ENCODE measurements at places on chromosomes 2 and 18.

DNA sequence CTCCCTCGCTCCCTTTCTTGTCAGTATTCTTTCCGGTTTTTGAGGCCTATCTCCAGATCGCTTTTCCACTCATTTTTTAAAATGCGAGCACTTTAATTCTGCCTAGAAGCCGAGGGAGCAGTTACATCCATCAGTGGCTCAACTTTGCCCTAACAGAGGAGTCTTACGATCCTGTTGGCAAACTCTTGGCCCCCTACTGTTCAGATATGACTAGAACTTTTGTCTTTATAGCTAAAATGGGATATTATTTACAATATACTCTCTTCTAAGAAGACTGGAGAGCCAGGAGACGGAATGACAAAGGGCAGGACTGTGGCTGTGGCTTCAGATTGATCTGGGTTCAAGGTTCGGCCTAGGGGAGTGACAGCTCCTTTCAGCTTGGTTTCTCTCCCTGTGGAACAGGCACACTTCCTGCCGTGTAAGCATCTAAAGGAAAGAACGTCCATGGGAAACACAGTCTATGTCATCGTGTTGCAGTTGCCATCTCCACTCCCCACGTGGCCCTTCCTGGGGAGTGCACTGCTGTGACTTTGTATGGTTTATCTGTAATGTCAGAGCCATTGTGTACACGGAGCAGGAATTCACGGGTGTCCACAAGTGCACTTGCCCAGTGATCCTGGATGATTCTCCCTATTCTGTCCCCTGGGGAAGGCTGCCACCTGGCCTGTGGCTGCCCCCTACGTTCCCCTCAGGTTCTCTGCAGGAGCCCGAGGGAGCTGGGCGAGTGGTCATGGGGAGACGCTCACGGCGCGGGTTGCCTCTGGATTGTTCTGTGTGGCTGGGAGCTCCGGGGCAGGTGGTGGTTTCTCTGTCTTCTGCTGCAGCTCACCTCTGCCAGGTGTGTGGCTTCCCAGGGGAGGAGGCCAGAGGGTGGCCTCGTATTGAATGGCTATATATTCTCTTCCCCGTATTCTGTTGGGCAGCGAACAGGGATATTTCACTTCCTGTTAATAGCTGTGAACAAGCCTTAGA, 222.0 kb downstream of the LDLRAD4 start:
- DNase-seq: no peak

GRCh38 chr18:23970161-23971096, 44.1 kb upstream of the TTC39C start:
- DNase-seq: peak; percentile 60

- no peak for DNase-seq
These were observed 6.0 kb upstream of the ASAP2 start for GRCh38 chr2:9200633-9201015.

GRCh38 chr2:137155356-137156104, 390.2 kb downstream of the THSD7B start:
- DNase-seq: no peak

DNA sequence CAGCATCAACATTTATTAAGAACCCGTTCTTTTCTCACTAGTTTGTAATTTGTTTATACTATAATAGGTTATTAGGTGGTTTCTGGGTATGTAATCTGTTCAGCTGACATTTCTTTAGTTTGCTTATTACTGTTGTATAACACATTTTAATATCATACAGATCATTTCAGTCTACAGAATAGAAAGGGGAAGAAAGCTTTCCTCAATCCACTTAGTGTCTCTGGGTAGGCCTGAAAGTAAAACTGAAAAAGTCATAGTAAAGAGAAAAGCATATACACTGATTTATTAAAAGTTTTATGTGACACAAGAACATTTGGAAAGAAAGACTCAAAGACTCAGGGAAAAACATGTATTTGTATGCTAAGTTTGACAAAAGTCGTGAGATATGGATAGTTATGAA, 16.8 kb upstream of the KCNJ3 start:
- DNase-seq: no peak

DNA sequence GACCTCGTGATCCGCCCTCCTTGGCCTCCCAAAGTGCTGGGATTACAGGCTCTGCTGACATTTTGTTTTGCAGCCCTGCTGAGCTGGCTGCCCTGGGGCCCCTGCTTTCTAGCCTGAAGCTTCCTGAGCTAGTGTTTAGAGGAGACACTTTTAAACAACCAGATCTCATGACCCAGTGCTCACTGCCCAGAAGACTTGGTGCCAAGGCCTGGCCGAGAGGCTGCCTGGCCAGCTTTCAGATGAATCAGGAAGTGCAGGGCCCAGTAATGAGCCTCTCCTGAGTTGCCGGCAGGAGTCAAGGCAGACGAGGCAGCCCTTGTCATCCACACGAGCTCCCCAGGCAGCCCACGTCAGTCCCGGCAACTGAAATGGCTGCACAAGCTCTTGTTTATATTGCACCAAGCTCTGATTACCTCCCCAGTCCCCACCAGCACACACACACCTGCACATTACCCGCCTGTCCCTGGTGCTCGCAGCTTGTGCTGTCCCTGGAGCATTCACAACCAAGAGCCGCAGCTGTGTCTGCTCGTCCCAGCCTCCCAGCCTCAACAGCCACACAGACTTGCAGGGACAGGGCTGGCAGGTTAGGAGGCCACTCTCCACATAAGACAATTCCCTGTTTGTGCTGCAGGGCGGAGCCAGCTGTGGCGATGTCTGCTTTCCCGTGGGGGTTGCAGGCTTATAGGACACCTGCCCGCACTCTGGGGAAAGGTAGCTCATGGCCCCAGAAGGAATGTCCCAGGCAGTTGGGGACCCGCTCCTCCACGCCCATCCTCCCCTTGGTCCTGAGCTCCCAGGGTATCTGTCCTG, 331.2 kb upstream of the MYT1L start:
- no peak for DNase-seq

- no peak for DNase-seq
These were observed 94.8 kb upstream of the SPATS2L start for GRCh38 chr2:200211643-200212042.

DNA sequence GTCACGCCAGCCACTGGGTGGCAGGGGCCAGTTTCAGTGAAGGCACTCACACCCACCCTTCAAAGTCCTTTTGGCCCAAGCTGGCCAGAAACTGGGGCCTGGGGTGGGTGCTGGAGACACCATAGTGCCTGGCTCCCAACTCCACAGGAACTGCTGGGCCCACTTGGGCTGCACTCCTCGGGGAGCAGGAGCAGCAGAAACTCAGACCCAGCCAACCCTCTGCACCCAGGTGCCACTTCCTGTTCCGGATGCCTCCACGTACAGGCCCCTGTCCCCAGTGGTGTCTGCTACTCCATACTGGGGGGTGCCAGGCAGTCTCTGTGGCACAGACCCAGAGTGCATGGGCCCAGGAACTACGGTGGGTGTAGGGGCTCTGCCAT, 42.5 kb upstream of the ZNF519 start:
- no peak for DNase-seq

- DNase-seq: no peak
These were observed 158.8 kb downstream of the TMEFF2 start for GRCh38 chr2:192035731-192036442.

GRCh38 chr18:77101410-77102258, 30.9 kb downstream of the MBP start:
- peak; percentile 78 for DNase-seq

GRCh38 chr2:47528874-47529273, 125.9 kb downstream of the MSH2 start:
- DNase-seq: no peak

GRCh38 chr2:96264656-96265348, 995 bp downstream of the TMEM127 start:
- peak; percentile 43 for DNase-seq

GRCh38 chr2:37105150-37105549, 20.8 kb downstream of the GPATCH11 start:
- no peak for DNase-seq

DNA sequence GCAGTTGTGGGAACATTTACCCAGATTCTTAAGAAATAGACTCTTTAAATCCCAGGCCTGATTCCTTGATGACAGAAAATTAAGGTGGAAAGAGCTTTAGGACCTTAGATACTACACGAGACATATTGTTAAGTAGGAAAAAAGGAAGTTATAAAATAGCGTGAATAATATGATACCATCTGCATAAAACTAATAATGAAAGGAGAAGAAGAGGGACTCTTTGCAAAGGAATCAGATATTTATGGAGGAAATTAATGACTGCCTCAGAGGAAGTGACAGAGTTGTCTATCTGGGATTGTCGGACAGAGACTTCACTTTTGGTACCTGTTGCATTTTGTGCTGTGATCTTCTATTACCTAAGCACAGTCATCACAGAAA, 20.8 kb downstream of the APCDD1 start:
- DNase-seq: no peak

DNA sequence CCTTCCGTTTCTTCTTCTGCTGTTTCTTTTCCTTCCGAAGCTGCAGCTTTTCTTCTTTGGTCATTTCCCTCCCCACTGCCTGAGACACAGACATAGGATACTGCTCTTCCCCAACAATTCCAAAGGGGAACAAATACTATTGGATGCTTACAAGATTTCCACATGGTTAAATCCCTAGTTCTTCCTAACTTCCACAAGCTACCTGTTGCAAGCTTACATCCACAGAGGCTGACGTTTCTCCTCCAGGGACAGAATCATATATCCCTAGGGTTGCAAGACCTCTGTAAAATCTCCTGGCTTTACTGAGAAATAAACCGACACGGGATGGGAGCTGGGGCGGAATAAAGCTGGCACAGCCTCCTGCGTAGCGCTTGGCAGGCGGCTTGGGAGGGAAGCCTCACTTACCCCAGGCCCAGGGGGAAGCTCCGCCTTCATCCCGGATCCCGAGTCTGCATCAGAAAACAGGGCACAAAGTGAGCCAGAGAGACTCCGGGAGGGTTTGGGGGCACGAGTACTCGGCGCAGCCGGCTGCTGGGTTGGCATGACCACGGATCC, 590 bp downstream of the EIF2B4 start:
- no peak for DNase-seq

DNA sequence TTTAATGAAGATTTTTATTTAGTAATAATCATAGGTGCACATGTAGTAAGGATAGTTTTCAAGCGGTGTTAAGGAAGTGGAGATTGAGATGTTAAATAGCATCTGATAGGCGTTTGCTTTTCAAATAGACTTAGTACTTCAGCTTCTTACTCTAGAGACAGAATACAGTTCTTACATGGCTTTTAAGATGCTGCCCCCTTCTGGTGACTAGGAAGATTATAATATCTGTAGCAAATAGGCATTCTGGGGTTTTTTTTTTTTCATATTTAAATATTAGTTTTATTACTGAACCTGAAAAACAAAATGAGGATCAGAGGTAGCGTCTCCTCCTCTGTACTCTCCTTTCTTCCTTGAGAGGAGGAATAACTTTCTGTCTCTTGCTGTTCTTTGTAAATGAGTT, 100.2 kb downstream of the AGAP1 start:
- no peak for DNase-seq

- DNase-seq: no peak
These were observed 319.4 kb upstream of the KCNH7 start for GRCh38 chr2:163157891-163158496.

- no peak for DNase-seq
These were observed 135.4 kb downstream of the PTH2R start for GRCh38 chr2:208541989-208542464.

DNA sequence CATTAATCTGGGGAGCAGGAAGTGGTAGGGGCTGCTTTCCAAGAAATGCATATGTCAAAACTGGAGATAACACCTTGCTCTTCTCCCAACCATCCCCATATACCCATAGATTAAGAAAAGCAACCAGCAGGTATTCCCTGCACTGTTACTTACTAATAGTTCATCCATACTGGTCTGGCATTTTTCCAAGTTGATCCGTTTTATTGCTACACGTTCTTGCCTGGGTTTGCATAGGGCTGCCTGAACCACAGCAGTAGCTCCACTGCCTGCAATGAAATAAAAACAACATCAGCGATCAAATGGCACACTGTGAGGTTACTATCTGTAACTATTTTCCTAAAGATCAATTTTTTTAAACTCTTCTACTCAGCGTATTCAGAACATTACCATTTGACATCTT, 65.6 kb downstream of the STK39 start:
- DNase-seq: no peak

GRCh38 chr18:26655525-26656430, 107.4 kb upstream of the KCTD1 start:
- DNase-seq: no peak

All from activated T-cell treated with anti-CD3 and anti-CD28 coated beads, Interleukin-2, amount 50 U/mL, for 48 hours (primary cell).